CD4-positive, alpha-beta memory T cell (primary cell): ENCODE measurements at places on chromosomes 4 and X.

DNA sequence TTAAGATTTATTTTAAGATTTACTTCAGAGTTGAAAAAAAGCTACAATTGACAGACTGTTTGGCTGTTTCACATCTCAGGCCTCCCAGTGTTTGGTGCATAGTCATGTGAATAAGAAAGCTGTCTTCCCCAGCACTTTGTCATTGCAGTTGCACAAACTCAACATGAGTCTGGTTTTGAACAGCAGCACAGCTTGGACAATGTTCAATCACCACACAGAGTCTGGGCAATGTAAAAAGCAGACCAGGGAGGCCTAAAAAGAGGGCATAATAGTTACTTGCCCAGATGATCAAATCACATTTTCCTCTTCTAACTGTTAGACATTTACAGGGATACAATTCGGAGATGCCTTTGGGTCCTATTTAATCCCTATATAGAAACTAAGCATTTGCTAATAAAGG lies 1055.0 kb downstream of the RPA4 start:
- DNase-seq: no peak

DNA sequence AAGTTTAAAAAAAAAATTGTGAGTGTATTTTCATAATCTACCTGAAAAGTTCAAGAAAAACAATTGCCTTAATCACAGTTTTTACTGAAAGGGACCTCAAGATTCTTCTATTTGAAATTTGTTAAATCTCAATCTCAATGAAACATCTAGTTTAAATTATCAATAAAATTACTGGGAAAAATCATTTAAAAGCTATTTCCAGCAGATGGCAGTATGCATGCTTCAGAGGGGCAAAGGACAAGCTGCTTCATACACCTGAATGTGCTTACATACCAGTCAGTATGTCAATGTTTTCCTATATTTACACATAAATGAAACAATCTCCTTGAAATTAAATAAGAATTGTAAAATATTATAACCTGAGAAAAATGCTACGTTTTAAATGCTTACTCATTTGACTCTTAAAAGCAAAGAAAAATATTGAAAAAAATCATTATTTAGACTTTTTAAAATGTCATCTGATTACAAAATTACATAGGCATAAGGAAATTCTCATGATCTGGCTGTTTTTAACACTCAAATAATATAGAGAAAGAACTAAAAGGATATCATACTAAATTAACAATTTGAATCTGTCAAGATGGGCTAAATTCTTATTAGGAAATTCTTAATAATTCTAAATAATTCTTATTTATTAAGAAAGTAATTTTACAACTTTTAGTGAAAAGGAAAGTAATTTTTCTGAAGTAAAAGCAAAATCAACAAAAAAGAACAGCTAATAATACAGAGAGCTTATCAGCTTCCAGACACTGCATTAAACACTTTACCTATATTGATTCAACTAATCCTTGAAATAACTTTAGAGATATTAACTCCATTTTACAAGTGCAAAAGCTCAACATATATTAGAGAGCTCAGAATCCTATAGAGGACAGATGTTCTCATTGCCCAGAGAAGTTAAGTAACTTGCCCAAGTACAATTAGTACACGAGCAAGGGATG lies 242.1 kb downstream of the ADAMTS3 start:
- DNase-seq: no peak

GRCh38 chr4:44679060-44679459 lies 840 bp downstream of the GUF1 start:
- DNase-seq: no peak

- DNase-seq: no peak
Measured at GRCh38 chr4:93203708-93204107, 624.8 kb upstream of the ATOH1 start.

DNA sequence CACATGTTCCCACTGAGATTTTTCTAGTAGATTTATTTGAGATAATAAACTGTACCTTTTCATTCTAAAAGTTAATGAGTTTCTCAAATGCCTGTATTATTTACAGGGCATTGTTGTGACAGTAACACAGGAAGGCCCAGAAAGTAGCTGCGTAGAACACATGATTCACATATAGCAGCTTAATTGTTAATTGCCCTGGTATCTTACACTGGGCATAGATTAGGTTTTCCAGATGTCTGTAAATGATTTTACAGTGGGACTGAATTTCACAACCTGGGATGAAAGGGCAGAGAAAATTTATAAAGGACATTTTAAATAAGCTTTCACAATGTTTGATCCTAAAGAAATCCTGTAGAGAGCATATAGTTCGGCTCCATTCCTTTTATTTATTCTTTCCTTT lies 27.6 kb downstream of the UGT8 start:
- DNase-seq: no peak

- DNase-seq: no peak
Measured at GRCh38 chr4:98260047-98260578, 1.1 kb upstream of the RAP1GDS1 start.

- no peak for DNase-seq
Measured at GRCh38 chrX:12767856-12768255, 23.4 kb upstream of the PRPS2 start.

- no peak for DNase-seq
Measured at GRCh38 chr4:80446664-80447063, 111.1 kb downstream of the CFAP299 start.

- DNase-seq: no peak
Measured at GRCh38 chr4:33959519-33959918, 2284.8 kb downstream of the ARAP2 start.

- DNase-seq: no peak
Measured at GRCh38 chr4:188106454-188106853, 2.9 kb downstream of the TRIML2 start.

DNA sequence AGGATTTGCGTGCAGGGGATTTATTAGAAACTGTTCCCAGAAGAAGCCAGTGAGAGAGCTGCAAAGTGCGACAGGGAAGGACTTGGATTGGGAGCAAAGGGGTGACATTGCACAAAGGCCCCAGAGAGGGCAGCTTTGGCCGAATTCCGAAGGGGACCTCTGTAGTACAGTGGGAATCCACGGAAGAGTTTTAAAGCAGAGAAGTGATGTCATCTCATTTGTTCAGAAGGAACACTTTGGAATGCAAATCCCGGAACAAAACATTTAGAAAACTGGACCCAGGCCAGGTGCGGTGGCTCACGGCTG lies 71.7 kb downstream of the FAM184B start:
- DNase-seq: no peak

- DNase-seq: no peak
Measured at GRCh38 chr4:146063143-146063542, 112.4 kb upstream of the LSM6 start.
